ENCODE measurements at places on chromosomes 11 and 22. TPM values are rescaled to one million over a fixed set of nuclear protein-coding genes. Genes with fewer than 3 reads are reported as not detected.

HTR3B gene
- not detected for total RNA-seq

RIMBP3C gene
- total RNA-seq, result not detected

TMPRSS5 gene
- under 0.01 TPM for total RNA-seq

PRG3 gene
- total RNA-seq, result not detected

SLC22A6 gene
- total RNA-seq, result not detected

TBX1 gene
- 7.9 TPM for total RNA-seq
